ENCODE measurements at places on chromosomes 7 and 10.

DNA sequence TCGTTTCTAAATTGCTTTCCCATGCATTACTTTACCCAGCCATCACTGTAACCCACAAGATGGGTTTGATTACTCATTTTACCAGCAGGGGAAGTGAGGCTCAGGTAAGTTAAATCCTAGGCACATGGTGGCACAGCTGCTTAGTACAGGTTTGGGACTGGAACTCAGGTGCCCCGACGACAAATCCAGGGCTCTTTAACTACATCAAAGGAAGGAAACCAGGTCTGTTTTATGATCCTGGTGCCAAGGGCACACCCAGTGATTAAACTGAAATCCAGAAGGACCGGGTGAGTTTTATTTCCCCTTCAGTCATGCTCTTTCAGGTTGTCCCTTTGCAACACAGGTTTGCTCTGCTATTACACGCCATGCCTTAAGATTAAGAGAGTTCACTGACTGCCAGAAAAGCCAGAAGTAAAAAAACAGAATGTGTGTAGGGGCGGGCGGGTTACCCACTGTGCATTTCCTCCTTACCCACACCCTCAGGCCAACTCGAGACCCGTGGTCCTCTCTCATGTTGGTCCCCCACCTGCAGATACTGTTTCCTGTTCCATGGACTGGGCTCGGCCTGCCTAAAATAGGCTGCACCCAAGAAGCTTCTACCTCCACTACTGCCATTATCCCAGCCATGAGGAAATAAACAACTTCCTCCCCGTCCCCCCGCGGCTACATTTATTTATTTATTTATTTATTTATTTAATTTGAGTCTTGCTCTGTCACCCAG, 55.1 kb upstream of the KDM7A start:
- no peak for DNase-seq

DNA sequence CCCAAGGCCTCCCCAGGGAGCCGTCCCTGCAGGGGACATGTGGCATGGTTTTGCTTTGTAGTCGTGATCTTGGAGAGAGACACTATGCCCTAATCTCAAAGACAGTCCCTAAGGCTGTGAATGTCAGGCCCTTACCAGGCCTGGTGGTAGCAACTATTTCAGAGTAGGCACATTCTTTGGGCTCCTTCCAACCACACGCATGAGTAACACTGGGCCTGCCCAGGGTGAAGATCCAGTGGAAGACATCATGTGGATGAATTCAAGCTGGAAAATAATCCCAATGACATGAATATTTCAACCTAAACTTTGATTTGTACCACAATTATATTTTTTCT, 39.5 kb upstream of the INSIG1 start:
- DNase-seq: no peak

DNA sequence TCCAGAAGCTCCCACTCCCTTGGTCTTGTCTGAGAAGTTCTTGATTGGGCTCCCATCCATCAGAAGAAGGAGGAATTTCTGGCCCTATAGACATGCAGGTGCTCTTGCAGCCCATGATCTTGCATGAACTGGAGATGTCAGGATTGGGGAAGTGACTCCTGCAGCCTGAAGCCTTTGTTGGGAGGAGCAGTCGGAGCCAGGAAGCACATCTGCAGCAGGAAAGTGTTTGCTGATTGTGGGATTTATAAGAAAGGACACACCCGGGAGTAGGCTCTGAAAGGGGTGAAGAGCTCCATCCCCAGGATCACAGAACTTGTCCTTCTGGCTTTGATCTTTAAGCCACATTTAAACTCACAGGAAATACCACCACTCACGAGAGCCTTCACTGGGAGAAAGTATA, 185.2 kb downstream of the DYNC1I1 start:
- no peak for DNase-seq

DNA sequence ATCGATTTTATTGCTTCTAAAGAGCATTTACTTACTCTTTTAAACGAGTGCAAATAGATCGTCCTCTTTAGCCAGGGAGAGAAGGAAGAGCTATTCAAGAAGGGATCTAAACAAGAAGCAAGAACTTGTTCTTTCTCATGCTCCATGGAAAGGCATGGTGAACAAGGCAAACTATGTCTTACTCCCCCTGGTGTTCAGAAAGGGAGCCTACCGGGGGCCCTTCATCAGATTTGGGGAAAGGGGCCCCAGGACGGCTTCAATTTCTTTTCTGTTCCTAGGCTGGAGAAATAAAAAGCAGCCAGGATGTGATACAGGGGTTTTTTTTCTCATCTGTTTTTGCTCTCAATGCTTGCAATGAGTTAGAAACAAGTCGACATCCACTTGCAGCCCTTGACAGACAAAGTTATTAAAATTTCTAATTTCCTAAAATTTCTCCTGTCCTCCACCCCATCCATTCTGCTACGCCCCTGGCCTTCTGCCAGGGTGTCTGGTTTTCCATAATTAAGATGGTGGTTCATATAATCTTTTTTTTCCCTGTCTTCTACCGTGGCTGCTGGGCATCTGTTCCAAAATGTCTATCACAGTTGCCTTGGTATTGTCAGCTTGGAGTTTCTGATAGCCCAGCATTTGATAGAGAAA, 214.4 kb downstream of the CREB5 start:
- peak; percentile 31 for DNase-seq

- no peak for DNase-seq
Observed at GRCh38 chr10:56090914-56091540, 270.0 kb downstream of the ZWINT start.

DNA sequence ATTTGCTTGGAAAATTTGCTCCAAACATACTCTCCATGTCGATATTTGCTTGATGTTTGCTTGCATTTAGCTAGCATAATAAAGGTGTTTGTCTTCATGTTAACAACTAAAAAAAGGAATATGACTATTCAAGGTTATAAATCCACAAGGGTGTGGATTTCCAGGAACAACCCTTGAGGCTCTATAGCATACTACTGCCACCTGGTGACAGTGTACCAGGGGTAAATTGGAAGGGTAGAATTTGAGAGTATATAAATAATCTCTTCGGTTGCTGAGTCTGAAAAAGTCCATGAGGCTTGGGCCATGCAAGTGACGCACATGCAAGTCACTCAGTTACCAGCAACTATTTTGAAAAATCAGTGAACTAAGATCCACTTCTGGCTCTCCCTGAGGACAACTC, 68.4 kb downstream of the SLIT1 start:
- DNase-seq: peak; percentile 24

- peak; percentile 39 for DNase-seq
Observed at GRCh38 chr10:15439341-15439842, 68.3 kb upstream of the FAM171A1 start.

GRCh38 chr7:99615989-99616358, 772 bp upstream of the ZSCAN25 start:
- no peak for DNase-seq

DNA sequence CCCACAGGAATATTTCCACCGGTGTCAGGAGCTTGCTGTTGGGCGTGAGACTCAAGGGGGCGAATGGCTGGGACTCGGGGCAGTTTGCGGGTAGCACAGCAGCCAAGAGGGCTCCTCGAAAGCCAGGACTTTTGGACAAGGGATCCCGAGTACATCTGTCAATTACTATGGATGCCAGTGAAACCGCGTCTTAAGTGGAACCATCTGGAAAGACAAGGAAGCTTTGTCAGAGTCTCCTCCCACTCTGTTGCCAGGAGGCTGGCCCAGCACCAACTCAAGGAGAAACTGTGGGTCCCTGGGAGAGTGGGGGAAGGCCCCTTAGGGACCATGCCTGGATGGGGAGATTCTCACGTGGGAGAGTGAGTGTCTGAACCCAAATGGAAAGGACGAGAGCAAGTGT, 57.1 kb downstream of the C10orf143 start:
- no peak for DNase-seq

DNA sequence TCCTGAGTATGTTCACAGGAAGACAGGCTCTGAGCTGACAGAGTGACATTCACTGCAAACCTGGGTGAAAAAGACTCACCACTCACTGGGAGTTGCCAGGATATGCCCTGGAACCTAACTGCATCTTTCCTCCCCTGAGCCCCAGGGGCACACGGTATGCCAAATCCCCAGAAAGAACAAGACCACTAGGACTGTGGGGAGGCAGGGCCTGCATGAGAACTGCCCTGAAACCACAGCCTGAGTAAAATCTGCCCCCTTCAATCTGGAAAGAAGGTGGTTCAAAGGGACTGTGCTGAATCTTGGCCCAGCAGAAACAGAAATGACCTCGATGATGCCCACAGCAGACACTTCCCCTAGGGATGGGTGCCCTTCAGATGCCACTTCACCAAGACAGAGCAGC, 6.5 kb downstream of the FAM53B start:
- DNase-seq: no peak

DNA sequence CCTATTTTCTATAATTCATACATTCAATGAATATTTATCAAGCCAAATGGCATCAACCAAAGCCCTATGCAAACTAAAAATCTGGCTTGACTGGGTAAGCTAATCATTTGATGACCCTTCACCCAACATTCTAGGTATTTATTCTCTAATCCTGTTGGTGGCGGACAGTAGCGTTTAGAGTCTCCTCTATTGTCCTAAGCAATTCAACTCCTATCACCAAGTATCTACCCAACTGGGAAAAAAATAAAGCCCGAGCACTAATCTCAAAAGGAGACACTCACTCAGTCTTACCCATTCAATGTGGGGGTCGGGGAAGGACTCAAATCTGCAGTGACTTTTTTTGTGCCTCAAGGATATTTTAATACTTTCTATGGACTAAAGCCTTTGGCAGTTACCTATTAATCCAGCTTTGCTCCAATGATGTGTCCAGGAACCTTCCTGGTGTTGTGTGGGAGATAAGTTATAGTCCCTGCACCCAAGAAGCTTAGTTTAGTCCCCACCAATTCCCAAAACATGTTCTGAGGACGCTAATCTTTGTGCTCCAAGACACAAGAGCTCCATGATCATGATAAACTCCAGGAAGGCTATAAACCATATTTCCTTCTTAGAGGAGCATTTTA, 30.6 kb downstream of the DNMBP start:
- no peak for DNase-seq

DNA sequence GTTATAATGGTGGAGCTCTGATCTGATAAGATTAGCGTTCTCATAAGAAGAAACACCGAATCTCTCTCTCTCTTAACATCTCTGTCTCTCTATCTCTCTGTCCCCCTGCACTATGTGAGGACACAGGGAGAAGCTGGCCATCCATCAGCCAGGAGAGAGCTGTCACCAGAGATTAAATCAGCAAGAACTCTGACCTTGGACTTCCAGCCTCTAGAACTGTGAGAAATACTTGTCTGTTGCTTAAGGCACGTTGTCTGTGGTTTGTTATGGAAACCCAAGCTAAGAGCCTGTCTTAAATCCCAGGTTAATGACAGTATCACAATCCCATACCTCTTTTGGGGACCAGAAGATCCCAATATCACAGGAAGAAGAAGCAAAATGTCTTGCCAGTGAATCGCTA, 132.0 kb upstream of the AKR1E2 start:
- DNase-seq: no peak

DNA sequence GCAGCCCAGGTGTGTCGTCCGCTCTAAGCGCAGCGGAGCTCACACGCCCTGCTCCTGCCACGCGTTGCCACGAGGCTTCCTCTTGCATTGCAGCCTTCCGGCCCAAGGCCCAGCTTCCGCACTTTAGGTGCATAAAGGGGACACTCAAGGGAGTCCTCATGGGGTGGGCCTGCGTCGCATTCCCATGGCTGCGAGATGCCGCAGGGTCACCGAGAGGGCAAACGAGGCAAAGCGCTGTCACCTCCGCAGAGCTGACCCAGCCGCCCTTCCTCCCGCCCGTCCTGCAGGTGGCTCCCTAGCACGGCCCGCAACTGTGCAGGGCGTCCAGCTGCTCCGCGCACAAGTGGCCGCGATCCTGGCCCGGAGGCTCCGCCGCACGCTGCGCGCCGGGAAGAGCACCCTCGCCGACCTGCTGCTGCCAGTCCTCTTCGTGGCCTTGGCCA, 283.5 kb downstream of the ABCA13 start:
- no peak for DNase-seq

- DNase-seq: no peak
Observed at GRCh38 chr7:152866791-152867501, 107.4 kb downstream of the ACTR3B start.

GRCh38 chr7:29866490-29866930, 60.2 kb downstream of the WIPF3 start:
- no peak for DNase-seq

DNA sequence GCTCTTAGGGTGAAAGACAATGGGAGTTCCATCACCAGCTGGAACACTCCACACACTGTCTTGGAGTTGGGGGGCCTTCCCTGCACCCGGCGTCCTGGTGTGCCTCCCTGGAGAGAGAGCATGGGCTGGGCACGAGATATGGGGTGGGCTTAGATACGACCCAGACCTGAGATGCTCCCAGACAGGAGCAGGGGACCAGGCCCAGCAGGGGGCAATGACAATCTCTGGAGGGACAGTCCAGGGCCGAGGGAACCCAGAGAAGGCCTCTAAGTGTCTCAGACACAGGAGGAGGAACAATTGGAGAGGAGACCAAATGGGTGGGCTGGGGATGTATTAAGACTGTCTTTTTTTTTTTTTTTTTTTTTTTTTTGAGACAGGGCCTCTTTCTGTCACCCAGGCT, 40.0 kb downstream of the MYL10 start:
- DNase-seq: no peak

GRCh38 chr10:133009218-133009950, 67.0 kb upstream of the CFAP46 start:
- DNase-seq: no peak

GRCh38 chr7:140675726-140676125, 3.0 kb downstream of the ADCK2 start:
- no peak for DNase-seq

DNA sequence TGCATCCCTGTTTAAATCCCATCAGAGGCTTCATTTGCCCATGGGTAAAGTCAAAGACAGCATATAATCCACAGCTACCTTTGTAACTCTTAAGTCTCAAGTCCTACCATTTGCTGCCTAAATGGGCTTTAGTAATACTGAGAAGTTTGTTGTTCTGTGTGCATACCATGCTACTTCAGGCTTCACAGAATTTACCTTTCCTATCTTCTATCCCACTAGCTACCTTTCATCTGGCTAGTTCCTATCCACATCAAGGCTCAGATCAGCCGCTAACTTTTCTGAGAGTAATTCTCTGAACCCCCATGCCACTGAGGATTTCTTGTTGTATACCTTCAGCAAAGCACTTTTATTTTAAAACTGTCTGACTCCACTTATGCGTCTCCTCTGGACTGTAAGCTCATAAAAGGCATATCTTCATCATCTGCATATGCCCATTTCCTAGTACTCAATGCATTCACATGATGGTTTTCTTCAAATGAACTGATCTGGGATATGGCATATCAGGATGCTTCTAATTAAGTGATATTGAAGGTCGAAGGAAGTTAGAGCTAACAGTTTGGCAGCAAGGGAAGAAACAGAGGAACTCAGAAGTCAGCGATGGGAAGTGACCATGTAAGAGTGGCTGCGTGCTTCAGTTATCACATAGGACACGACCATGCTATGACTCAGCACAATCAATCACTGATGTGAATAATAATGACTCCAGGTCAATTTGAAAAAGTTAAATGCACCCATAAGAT, 283.9 kb upstream of the DKK1 start:
- no peak for DNase-seq

GRCh38 chr10:29810816-29811215, 176.0 kb upstream of the SVIL start:
- no peak for DNase-seq

All from NCI-H2171 treated with DMSO at 0.1 percent for 48 hours (cell line).